ENCODE measurements at places on chromosomes 5 and 9.

DNA sequence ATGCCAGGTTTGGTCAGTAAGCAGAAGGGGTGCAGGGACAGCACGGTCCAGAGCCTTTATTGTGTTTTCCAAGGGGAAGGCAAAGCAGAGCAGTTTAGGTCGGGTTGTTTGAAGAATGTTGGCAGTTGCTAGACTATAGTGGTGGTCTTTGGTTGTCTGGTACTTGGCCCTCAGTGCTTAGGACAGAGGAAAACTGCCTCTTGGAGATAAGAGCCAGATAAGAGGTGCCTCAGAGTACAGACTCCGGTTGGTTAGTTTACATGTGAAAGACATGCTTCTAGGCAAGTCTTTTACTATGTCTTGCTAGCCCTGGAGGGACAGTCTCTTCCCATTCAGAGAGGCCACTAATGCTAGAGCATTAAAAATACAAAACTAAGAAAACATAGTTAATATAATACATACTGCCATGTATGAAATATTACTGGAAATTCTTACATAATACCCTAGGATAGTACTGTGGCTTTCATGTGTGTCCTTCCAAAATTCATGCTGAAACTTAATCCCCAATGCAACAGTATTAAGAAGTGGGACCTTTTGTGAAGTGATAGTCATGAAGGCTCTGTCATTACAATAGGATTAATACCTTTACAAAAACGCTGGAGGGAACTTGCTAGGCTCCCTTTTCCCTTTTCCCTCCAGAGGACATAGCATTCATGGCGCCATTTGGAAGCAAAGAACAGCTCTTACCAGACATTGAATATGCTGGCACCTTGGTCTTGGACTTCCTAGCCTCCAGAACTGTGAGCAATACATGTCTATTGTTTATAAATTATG, 280.4 kb downstream of the TMEM167A start:
- H3K36me3 ChIP-seq, result no peaks in the 10 kb centered on the region
- H3K27me3 ChIP-seq, result no peaks in the 10 kb centered on the region
- peaks cover 10% of the 10 kb centered on the region for H3K4me1 ChIP-seq
- H3K27ac ChIP-seq, result no peak overlapping the region

- peak; percentile 69 for DNase-seq
- peaks cover 6% of the 10 kb centered on the region for H3K36me3 ChIP-seq
- no peaks in the 10 kb centered on the region for H3K27me3 ChIP-seq
- H3K4me3 ChIP-seq, result peak overlapping the region; percentile 90
These were observed 784 bp downstream of the NLN start for GRCh38 chr5:65722575-65723403.

- no peak for DNase-seq
- no peaks in the 10 kb centered on the region for H3K4me1 ChIP-seq
- H3K27me3 ChIP-seq, result peaks cover 3% of the 10 kb centered on the region
- no peak overlapping the region for H3K27ac ChIP-seq
- H3K4me3 ChIP-seq, result no peak overlapping the region
These were observed 165.7 kb downstream of the TRPM6 start for GRCh38 chr9:74721696-74722660.

GRCh38 chr5:21237461-21237860, 1249.5 kb upstream of the CDH18 start:
- H3K27ac ChIP-seq, result no peak overlapping the region
- H3K4me3 ChIP-seq, result no peak overlapping the region
- H3K27me3 ChIP-seq, result no peaks in the 10 kb centered on the region
- no peaks in the 10 kb centered on the region for H3K36me3 ChIP-seq

- no peaks in the 10 kb centered on the region for H3K4me1 ChIP-seq
- no peaks in the 10 kb centered on the region for H3K27me3 ChIP-seq
- DNase-seq, result peak; percentile 5
- H3K36me3 ChIP-seq, result no peaks in the 10 kb centered on the region
These were observed 115.6 kb downstream of the TTC39B start for GRCh38 chr9:15191378-15191777.

Measured in SJCRH30 (cell line).